ENCODE measurements at places on chromosomes 6 and 20. TPM values are rescaled to one million over a fixed set of nuclear protein-coding genes. Genes with fewer than 3 reads are reported as not detected.

GRCh38 chr6:144343701-144344428 lies 58.7 kb downstream of the UTRN start:
- DNase-seq = peak; percentile 63

GRCh38 chr6:142906945-142907470 lies 38.0 kb downstream of the HIVEP2 start:
- DNase-seq = peak; percentile 46

GRCh38 chr6:64679416-64679815 lies 1027.6 kb downstream of the EYS start:
- no peak for DNase-seq

DNA sequence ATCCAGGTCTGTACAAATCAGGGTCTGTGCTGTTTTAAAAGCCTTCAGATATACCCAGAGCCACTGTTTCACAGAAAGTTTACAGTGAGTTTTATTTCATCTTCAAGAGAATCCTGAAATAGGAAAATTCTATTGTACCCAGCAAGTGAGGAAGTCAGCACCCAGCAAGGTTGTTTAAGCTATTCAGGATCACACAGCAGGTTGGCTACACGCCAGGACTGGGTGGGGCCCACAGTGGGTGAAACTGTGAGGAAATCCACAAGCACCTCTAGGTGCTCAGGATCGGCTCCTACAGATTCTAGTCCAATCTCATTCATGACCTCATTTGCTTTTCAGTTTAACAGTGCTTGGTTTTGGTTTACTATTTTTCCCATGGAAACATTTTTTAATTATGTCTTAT lies 128.9 kb downstream of the SYNDIG1 start:
- no peak for DNase-seq

DNA sequence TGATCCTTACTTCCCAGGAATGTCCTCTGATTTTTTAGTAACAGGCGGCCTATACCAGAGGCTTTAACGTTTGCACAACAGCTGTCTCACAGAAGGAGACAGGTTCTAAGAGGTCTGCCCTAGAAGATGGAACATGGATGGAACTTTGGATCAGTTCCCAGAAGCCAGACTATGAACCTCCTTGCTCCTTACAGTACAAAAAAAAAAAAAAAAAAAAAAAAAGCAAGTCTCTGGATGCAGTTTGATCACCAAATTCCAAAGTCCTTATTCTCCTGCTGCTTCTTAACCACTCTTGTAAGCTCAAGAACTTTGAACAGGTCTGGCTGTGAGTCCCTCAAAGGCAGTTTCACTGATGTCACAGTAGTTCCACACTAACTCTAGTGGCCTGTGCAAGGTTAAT lies 2.0 kb upstream of the TRMT11 start:
- no peak for DNase-seq

DNA sequence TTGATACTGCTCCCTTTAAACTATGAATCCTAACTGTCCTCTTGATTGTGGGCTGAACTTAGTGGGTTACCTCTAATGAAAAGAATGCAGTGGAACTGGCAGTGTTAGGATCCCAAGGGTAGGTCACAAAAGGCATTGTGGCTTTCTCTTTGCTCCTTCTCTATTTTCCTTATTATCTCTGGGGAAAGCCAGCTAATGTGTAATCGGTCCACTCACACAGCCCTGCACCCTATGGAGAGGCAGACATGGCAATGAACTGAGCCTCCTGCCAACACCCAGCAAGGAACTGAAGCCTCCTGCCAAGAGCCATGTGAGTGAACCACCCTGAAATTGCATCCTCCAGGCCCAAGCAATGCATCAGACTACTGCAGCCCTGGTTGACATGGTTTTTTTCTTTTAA lies 24.6 kb upstream of the ZNF133 start:
- DNase-seq = no peak

Gene DACT2
- 0.10 TPM for total RNA-seq

DNA sequence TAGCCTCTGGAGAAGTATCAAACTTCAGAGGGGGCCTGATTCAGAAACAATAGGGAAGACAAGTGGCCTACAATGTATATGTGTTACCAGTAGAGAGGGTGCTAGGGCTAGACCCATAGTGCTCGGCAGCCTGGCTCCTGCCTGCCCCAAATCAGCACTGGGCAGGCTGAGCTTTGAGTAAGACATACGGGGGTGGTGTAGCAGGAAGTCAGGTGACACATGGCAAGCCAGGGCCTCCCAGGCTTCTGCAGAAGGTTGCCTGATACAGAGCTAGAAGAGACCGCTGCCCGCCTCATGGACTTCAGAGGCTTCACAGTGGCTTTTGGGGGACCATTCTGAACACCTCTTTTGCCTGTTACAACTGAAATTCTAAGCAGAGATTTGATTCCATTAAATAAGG lies 43.4 kb downstream of the RALY start:
- DNase-seq = peak; percentile 66

DNA sequence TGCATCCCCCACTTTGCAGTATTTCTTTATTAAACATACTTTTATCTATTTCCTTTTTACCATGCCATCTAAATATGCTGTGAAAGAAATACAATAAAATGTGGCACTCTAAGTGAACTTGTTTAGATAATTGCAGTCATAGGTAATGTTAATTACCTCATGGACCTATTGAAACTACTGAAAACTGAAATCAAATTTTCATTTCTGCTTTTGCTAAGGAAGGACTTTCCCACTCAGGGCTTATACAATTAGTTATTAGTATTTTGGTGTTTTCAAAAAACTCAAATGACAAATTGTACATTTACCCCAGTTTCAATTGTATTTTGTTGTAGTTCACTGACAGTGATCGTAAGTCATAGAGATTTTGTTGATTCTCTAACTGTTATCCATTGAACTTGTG lies 88.4 kb downstream of the ID4 start:
- DNase-seq = no peak

- no peak for DNase-seq
Measured at GRCh38 chr20:25073544-25073943, 8.4 kb downstream of the VSX1 start.

GRCh38 chr6:30744054-30744805 lies at the start of gene IER3:
Gene IER3, minus strand, starts transcription at chr6:30744547. Its CDS starts 29 bp downstream, at chr6:30744518.
- peak; percentile 75 for DNase-seq

GRCh38 chr6:149190224-149190831 lies 127.2 kb upstream of the TAB2 start:
- DNase-seq = peak; percentile 22

DNA sequence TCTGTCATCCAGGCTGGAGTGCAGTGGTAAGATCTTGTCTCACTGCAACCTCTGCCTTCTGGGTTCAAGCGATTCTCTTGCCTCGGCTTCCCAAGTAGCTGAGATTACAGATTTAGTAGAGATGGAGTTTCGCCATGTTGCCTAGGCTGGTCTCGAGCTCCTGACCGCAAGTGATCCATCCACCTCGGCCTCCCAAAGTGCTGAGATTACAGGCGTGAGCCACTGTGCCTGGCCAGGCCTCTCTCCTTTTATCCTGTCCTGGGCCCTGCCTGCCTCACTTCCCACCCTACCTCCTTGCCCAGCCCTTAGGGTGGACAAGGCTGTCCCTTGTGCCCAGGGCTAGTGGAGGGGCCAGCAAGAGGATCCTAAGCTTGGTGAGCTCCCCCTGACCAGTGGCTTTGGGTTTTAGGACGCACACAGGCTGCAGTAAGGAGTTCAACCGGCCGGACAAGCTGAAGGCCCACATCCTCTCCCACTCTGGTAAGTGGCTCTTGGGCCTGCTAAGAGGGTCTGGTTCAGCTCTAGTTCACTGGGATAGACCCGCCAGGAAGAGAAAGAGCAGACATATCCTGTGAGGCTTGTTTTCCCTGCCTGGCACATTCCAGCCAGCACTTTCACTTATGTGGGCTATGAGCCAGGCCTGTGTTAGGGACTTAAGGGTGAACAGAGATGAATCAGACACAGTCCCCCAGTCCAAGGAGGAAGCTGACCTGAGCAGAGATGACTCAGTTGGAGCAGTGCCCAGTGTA lies 21.9 kb upstream of the CHMP4B start:
- no peak for DNase-seq

GRCh38 chr6:158849899-158850806 lies 31.0 kb upstream of the EZR start:
- DNase-seq = peak; percentile 73

Gene AMD1
- total RNA-seq = 76.5 TPM

DNA sequence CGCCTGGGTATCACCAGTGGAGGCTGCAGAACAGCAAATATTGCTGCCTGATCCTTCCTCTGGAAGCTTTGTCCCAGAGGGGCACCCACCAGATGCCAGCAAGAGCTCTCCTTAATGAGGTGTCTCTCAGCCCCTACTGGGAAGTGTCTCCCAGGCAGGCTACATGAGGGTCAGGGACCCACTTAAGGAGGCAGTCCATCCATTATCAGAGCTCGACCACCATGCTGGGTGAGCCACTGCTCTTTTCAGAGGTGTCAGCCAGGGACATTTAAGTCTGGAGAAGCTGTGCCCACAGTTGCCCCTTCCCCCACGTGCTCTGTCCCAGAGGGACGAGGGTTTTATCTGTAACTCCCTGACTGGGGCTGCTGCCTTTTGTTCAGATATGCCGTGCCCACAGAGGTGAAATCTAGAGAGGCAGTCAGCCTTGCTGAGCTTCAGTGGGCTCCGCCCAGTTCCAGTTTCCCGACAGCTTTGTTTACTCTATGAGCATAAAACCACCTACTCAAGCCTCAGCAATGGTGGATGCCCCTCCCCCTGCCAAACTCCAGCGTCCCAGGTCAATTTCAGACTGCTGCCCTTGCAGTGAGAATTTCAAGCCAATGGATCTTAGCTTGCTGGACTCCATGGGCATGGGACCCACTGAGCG lies 25.9 kb upstream of the AIG1 start:
- DNase-seq = no peak

DNA sequence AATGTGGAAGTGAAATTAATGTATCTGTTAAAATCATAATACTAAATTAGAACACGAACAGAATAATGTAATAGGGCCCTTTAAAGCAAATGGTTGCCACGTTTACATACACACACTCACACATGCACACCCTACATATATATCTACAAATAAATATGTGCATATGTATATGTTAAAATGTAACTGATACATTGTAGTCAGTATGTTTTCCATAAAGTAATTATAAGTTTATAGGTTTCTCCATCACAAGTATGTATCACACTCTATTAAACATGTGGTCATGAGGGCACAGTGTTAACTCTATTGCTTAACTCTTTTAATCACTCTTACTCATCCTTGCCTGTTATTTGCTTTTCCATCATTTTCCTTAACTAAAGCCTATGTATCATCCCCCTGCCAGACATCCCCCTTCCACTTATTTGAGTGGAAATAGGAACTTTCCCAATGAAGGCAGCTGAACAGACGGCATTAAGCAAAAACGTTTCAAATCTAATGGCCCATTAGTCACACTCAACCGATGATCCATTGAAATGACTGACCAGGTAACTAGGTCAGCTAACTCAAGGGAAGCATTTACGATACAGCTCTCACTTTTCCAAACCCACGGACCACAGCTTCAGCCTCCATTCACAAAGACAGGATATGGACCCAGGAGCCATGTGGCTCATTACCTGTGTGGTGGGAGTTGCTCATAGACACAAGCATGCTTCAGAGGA lies 89.3 kb downstream of the HAO1 start:
- no peak for DNase-seq

DNA sequence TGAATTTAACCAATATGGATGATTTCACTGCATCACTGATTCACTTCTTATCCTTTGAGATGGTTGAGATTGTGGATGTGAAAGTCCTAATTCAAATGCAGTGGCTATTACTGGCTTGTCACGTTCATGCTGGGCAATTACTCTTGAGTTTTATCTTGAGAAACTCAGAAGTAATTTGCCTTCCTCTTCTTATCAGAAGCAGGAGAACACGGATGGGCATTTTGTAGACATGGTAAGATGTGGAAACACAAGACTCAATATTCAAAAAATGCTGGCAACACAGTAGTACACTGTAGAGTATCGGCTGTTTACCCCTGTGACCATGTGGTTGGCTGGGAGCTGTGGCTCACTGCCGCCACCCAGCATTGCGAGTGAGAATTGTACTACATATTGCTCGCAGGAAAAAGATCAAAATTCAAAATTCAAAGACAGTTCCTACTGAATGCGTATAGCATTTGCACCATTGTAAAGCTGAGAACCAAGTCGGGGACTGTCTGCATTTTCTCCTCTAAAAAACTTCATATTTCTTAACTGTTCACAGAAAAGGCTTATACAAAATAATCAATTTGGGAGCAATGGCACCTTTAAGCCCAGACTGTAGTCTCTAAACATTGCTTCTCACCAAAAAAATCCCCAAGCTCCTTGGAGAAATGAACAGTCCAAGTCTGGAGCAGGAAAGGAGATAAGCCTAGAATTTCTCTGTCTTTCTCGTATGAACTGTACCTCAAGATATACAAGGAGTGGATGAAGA lies 61.9 kb upstream of the ELOVL5 start:
- peak; percentile 63 for DNase-seq

DNA sequence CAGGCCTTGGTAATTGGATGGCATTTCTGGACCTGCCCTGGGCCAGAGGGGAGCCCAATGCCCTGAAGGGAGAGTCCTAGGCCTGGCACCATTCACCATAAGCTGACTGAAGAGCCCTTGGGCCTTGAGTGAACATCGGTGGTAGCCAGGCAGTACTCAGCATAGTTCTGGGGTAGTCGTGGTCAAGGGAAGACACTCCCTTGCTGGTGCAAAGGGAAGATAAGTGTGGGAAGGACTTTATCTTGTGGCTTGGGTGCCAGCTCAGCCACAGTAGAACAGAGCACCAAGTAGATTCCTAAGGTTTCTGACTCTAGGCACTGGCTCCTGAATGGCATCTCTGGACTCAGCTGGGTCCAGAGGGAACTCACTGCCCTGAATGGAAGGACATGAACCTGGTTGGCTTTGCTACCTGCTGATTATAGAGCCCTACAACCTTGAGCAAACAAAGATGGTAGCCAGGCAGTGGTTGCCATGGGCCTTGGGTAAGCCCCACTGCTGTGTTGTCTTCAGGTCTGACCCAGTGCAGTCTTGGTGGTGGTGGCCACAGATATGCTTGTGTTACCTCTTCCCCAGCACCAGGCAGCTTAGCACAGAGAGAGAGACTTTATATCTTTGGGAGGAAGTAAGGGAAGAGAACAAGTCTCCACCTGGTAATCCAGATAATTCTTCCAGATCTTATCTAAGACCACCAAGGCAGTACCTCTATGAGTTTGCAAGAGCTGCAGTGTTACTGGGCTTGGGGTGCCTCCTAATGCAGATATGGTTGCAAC lies 83.5 kb downstream of the PRDM13 start:
- DNase-seq = no peak

GRCh38 chr6:3406891-3407809 lies 49.7 kb downstream of the SLC22A23 start:
- no peak for DNase-seq

DNA sequence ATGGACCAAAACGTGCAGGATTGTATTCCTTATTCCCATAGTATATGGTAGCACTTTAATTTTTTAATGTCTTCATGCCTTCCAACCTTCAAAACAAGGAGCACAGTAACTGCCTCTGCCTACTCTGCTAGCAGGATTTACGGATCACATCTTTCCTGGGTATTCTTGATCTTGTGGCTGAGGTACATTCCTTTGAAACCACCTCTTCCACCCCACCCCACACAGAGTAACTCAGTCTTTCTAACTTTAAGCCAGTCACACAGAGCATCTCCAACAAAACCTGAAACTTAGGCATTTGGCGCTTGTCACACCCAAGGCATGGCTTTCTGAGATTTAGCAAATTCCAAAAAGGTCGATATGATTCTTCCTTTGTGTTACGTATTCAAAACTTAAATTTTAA lies 2.3 kb upstream of the ID4 start:
- DNase-seq = no peak
